Hematopoietic multipotent progenitor cell treated with erythropoietin and hydrocortisone succinate and interleukin-3 and kit ligand, for 4 days (in vitro differentiated cells): ENCODE measurements at places on chromosomes 3 and 15.

DNA sequence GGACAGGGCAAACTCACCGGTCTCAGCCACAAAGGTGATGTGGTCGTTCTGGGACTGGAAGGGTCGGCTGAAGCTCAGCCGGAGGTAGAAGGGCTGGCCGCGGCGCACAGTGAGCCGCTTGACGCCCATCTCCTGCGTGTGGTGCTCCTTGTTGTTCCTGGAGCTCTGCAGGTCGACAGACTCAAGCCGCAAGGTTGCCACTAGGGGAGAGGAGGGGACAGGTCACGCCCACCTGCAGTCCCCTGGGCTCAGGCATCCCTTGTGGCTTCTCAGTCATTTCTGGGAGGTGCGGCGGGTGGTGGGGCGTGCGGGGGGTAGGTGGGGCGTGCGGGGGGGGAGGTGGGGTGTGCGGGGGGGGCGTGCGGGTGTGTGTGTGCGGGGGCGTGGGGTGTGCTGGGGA lies 26.7 kb upstream of the TGM5 start:
- peak; percentile 42 for DNase-seq

DNA sequence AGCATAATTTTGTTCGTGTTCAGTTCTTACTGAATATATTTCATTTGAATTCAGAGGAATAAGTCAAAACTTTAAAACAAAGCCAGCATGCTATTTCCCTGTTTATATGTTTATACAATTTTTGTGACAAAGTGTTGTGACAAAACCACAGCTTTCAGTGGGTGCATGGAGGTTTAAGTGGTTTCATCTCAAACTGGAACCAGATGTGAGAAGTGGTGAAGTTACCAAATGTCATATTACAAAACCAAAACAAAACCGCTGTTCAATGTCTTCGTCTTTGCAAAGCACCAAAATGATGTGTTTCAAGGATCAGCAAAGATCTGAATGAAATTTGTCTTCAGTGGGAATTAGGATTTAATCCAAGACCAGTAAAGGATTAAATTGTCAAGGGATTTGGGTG lies 59.3 kb upstream of the OSTN start:
- DNase-seq = no peak

DNA sequence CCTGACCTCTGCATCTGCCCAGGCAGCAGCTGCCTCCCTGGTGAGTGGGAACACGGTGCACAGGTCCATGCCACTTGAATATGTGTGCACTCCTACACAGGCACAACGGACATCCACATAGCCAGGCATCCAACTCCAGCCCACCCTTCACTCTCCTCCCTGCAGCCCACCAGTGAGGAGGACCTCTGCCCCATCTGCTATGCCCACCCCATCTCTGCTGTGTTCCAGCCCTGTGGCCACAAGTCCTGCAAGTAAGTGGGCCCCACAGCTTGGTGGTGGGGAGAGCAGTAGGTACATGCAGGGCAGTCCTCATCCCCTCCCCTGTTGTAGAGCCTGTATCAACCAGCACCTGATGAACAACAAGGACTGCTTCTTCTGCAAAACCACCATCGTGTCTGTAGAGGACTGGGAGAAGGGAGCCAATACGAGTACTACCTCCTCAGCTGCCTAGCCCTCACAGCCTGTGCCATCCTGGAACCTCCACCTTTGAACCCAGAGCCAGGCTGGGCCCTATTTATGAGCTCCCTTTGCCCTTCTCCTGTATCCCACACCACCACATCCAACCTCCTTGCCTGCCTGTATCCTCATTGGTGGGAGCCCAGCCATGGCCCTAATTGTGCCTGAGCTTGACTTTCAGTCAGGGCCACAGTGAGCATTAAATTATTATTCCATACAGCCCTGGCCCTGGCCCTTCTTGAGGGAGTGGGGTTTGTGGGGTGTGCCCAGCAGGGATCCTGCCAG lies 1.5 kb upstream of the AMIGO3 start:
- no peak for DNase-seq

DNA sequence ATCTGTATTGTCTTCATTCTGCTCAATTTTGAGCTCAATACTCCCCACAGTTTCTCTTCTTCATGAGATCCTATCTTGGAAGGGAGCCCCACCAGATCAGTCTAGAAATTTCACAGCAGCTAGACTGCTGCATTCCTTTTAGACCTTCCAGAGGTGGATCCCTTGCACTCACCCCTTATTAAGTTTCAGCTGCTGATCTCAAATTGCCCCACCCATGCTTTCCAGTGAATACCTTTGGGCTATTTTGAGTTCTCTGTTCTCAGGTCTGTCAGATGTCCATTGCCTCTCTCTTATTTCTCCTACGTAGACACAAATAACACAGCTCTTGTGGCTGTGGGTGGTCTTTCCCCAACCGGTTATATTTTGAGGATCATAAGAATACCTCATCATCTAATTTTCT lies 60.8 kb downstream of the GPR156 start:
- DNase-seq = no peak

DNA sequence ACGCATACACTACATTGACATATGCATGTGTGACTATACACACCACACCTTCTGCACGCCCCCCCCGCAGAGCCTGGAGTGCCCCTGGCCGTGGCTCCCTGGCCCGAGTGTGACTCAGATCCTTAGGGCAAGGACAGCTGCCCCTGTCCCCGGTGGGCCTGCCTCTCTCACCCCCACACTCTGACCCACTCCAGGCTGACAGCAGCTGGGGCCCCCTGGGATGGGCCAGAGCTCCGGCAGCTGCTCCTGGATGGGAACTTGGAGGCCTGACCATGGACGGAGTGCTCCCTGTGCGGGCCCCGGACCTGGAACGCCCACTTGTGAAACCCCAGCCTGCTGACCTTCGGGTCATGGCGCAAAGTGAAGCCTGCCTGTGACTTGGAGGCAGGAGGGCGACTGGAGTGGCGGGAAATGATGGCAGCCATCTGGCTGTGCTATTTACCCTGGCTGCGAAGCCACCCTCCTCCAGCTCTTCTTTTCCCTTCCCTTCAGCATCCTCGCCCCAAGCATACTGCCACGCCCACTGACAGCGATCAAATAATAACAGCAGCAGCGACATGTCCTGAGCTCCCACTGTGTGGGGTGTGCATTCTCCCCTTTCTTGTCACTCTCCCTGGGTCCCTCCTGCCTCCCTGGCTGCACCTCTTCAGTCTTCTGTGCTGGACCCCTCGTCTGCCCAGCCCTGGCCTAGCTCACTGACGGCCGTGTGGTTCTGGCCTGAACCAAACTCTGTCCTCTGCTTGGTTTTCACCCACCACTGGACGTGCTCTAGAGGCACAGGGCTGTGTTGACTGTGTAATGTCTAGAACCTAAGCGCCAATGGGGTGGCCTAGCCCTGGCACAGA lies 90.7 kb upstream of the MEF2A start:
- DNase-seq = no peak

DNA sequence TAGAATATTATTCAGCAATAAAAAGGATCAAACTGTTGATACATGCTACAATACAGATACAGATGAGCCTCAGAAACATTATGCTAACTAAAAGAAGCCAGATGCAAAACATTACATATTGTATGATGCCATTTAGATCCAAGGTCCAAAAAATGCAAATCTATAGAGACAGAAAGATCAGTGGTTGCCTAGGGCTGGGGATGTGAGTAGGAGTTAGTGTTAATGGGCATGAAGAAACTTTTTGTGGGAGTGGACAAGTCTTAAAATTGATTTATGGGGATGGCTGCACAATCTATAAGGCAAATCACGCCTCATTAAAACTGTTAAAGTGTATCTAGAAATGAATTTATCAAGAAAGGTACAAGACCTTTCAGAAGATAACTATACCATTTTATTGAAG lies 45.0 kb downstream of the EHHADH start:
- no peak for DNase-seq

- DNase-seq = peak; percentile 15
These were observed 49.8 kb downstream of the NIPA2 start for GRCh38 chr15:22888120-22888859.

DNA sequence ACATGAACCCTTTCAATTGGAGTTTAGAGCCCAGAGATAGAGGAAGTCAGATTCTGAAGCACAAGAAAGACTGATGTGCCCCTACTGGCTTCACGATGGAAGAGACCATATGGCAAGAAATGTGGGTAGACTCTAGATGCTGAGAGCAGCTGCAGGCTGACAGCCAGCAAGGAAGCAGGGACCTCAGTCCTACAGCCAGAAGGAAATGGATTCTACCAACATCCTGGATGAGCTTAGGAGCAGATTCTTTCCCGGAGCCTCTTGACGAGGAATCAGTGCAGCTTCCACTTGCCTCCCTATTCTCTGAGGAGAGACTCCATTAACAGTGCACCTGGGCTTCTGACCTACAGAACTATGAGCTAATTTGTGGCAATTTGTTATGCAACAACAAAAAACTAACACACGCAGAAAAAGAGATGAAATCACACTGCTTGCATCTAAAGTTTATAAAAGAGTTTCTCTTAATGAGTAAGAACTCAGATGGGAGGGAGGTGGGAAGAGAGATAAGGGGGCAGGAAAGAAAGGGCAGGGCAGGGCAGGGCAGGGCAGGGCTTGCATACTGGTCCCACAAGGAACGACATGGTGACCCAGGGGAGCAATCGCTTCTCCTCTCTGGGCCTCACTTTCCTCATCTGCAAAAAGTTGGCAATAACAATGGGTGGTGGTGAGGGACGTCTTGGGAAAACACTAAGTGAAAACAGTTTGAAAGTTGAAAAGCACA lies 440.9 kb downstream of the FOXP1 start:
- DNase-seq = peak; percentile 78

- peak; percentile 2 for DNase-seq
These were observed 102.0 kb downstream of the SNRPN start for GRCh38 chr15:25056484-25057425.

DNA sequence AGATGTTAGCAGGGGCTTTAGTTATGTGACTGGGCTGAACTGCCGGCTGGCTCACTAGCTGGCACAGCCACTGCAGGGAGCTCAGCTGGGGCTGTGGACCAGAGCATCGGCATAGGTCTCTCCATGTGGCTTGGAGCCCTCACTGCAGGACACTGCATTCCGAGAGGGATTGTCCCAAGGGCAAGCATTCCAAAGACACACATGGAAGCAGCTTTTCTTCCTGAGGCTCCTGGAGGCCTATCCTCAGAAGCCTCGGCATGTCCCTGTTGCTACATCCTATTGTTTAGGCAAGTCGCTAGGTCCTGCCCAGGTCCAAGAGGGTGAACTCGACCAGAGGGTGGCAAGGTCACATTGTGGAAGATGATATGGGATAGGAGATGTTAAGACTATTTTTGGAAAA lies 209.8 kb downstream of the PLCL2 start:
- no peak for DNase-seq

DNA sequence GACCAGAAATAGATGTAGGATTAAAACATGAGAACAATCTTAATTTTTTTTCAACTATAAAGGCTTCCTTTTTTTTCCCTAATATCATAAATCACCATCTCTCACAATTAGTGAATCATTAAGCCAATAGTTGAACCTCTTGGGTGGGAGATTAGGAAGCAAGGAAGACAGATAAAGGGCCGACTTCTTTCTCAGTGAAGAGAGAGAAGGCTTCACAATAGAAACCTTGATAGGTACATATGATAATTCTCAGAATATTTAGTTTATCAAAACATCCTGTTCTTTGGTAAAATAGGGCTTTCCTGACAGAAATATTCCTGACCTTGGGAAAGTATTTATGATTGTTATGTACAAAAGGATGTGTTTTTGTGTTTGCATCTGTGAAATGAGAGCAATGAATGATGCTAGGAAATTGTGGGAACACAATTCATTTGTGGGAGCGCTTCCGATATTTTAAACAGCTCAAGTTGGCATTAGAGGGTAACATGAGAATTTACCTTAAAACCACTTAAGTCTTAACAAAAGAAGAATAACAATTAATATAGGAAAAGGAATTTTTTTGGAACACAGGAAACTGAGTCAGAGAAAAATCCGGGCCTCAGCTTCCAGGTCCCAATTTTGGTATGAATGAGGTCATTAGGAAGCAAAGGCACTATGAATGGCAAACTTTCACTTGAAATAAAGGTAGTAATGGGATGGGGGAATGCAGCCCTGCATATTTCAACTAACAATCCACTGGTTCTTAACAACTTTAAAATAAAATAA lies 263.2 kb upstream of the TGFBR2 start:
- no peak for DNase-seq

GRCh38 chr3:21417991-21418390 lies 333.0 kb downstream of the ZNF385D start:
- DNase-seq = no peak

DNA sequence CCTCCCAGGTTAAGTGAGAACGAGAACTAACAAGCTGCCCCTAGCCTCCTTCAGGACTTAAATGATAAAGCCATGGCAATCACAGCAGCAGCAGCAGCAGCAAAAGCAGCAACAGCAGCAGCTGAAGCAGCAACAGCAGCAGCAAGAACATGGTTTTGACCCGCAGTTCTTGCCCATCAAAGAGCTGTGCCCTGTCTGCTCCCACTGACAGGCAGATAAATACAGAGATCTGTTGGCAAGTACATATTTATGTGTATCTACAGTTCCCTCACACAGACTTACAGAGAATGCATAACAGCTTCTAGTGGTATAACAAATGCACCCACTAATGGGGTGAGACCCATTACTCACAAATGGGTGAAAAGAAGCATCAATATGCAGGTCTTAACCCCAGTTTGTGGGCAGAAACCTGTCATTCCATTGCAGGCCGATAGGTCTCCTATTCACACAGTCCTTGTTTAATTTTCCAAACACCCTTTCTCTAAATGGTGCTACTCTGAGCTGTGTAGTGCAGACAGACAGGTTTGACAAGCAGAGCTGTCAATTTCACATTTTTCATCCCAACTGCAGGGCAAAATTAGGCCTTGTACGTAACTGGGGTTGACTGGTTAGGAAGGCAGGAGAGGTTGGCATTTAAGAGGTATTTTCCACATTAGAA lies 316.3 kb downstream of the TIGIT start:
- DNase-seq = no peak

DNA sequence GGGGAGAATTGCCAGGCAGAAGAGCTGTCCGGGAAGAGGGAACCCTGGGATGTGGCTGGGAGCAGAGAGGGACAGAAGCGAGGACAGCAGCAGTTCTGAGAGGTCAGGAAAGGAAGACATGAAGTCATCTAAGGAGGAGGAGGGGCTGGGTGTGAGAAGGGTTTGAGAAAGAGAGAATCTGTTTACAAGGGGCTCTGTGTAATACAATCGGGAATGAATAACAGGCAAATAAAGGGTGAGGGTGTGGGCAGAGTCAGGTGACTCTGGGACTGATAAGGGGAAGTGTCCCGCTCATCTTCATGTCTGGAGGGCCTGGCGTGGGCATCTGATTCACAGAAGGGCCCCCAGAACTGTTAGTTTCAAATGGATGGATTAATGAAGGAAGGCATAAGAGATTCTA lies 191.3 kb downstream of the XXYLT1 start:
- DNase-seq = no peak

GRCh38 chr3:35671483-35671882 lies 32.2 kb downstream of the ARPP21 start:
- no peak for DNase-seq

- DNase-seq = no peak
These were observed 767.7 kb upstream of the CFAP20DC start for GRCh38 chr3:59817511-59817910.
